ENCODE measurements at places on chromosomes 12 and 14.

DNA sequence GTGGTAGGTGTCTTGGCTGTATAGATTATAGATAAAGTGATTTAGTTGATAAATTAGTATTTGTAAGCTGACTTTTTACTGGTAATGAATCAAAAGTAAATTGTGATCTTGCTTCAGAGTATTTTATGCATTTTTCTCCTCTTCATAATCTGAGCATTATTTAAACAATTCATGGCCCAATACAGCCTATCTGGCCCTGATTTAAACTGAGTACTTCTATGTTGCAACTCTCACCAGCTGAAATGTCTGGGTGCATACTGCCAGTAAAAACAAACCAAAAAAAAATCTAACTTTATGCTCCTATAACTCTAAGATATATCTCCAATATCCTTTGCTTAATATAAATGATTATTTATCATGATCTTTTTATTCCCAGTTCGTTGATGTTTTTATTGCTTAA is 86.6 kb downstream of the MIA2 start:
- DNase-seq, result no peak

DNA sequence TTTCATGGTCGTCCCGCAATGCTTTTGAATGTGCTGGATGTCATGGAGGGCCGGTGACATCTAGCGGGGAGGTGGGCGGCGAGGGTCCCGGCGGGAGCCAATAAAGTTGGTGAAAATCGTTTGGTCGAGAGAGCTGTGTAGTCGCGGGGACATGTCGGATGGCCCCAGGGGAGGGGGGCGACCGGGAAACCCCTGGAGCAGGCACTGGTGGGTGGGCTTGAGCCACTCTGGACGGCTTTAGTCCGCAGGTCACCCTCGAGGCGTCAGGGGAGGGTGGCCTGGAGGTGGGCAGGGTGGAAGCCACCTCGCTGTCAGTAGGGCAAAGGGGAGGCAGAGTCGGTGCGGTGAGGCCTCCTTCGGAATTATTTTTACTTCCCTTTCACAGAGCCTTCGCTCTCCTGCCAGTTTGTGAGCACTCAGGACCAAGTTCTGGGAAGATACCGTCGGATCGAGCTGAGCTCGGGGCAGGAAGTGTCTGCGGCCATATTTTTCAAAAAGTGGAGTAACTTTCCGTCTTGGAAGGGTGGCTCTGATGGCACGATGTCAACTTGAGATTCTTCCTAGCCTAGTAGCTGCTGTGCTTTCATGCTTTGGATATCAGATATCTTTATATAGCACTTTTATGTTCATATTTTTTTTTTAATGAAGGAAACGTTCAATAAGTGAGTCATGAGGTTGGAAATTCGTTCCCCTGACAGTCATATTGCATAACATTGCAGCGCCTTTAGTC is 28.2 kb downstream of the WBP11 start:
- peak; percentile 40 for DNase-seq

- DNase-seq, result peak; percentile 91
These were observed 31.4 kb upstream of the C12orf76 start for GRCh38 chr12:110079477-110080400.

DNA sequence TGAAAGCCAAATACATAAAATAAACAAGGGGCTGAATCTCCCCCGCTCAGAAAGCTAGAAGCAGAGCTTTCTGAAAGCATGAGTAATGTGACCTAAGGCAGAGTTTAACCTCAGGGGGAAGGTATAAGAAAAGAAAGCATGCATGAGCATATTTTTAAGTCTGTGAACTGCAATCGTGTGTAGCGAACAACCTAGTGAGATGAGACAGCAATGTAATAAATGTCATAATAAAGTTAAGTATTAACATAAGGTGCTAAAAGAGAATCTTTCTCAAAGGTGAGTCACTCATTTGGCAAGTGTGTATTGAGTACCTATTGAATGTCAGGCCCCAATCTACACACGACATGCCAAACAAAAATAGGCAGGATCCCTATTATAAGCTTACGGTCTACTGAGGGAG is 14.2 kb upstream of the WDR20 start:
- DNase-seq, result no peak

DNA sequence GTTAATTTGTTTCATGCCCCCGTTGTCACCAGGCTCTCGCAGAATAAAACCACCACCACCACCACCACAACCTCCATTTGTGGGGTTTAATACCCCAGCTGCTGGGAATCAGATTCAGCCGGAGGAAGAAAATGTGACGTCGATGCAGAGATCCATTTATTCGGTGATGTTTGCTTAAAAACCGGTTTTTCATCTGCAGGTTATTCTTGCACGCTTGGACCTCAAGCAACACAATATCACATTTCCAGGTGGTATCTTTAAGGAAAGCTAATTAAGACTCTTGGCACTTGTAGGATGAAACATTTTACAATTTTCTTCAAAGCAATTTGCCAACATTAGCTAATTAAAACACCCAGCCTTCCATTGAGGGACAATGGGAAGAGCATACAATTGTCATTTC is 39.8 kb downstream of the SPRING1 start:
- no peak for DNase-seq

DNA sequence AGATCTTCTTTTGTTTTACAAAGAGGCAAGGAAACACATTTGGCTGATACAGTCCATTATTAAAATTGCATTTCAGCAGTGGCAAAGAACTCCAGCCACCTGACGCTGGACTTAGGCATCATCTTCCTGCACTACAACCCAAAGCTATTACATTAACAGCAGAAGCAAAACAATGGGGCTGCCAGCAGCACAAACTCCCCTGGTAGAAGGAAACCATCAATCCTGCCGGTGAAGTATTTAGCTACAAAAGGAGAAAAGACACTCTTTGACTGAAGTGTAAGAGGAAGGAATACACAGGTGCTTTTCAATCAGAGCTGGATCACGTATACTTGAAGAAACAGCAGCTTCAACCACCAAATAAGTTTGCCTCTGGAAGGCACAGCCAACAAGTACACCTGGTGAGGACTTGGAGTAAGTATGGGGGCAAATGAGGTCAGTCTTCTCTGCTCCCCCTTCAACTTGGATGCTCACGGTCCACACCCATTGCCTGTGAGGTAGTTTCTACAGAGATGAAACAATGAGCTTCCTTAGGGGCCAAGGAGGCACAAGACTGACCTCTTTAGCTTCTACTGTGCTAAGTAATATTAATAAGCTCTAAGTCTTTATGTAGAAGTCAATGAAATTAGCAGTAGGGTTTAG is 125.9 kb upstream of the FOXN3 start:
- no peak for DNase-seq

DNA sequence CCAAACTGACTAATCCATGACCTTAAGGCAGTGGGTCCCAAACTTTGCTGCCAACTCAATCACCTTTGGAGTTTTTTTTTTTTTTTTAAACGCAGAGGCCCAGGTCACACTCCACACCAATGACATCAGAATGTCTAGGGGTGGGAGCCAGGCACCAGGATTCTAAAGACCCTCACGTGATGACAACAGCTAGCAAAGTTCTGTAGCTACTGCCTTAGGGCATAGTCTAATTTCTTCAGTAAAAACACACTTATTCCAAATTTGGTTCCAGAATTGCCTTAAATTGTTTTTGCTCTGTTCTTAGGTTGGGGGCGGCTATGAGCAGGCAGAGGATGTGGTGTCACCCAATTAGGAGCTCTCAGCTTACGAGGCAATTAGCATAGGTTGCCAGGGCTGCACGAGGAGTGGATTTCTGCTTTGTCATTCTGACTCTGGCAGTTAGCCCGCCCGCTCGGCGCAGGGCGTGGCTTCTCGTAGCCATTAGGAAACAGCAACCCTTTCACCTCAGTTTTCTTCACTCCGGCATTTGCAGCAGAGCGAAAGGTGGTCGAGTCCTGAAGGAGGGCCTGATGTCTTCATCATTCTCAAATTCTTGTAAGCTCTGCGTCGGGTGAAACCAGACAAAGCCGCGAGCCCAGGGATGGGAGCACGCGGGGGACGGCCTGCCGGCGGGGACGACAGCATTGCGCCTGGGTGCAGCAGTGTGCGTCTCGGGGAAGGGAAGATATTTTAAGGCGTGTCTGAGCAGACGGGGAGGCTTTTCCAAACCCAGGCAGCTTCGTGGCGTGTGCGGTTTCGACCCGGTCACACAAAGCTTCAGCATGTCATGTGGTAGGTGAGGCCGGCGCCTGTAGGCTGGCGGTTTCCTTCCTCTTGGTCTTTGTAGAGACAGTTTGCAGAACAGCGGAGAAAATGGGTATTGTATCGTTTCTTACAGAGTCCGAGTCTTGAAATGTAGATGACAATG is 16.7 kb upstream of the EID3 start:
- peak; percentile 92 for DNase-seq

- peak; percentile 63 for DNase-seq
These were observed 150.3 kb downstream of the TGFB3 start for GRCh38 chr14:75831455-75831854.

GRCh38 chr12:43117226-43117930 is 434.6 kb downstream of the ADAMTS20 start:
- no peak for DNase-seq

Data from CD4-positive, alpha-beta T cell treated with Interleukin-17A for 1 hour (primary cell).